ENCODE measurements at places on chromosomes 5 and 9.

DNA sequence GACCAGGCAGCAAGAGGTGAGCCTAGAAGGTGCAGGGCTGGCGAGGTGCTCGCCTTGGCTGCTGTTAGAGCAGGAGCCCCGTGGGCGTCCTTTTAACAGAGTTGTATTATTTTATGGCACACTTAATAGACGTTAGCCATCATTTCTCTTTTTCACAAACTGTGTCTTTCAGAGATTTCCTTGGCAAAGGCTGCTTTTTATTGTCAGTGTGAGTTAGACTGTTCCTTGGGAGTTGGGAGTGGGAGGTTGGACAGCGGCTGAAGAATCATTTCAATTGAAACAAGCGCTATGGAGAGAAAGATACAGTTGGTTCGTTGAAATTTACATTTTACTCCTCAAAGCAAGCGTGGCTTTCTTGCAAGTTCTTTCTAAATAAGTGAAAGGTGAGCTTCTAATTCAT is 133.2 kb downstream of the TRIO start:
- DNase-seq = no peak

DNA sequence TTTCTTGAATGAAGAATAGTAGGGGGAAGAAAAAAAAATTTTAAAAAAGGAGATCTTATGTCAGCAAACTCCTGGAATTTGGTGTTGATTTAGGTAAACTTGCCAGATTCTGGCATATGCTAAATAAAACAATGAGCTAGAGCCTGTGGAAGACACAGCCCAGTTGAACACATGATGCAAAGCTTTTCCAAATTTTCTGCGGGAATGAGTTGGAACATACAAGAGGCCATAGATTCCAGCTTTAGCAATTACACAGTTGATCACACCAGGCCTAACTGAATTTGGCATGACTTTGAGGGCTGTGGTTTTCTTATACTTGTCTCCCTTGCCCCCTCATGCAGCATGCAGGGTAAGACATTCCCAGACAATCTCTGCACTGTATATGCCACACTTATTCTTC is 297.0 kb downstream of the SH3GL2 start:
- DNase-seq = no peak

GRCh38 chr5:73039082-73039481 is 81.3 kb upstream of the TMEM171 start:
- no peak for DNase-seq

- no peak for DNase-seq
These were observed 99.3 kb downstream of the AMBP start for GRCh38 chr9:113978725-113979342.

DNA sequence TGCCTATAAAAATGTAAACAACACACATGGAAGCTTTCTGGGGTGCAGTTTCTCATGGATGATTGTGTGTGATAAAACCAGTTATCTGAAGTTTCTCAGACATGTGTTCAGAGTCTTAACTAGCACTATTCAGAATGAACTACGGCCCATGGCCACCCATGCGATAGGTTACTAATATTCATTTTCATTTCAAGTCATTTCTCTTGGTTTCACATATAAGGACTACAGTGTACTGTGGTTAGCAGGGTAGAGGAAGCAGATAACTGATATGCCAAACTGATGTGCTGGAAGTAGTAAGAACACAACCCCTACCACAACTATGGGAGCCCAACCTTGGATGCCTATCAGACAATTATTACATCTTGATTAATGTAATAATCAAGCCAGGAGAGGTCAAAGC is 372.1 kb downstream of the DTWD2 start:
- no peak for DNase-seq

DNA sequence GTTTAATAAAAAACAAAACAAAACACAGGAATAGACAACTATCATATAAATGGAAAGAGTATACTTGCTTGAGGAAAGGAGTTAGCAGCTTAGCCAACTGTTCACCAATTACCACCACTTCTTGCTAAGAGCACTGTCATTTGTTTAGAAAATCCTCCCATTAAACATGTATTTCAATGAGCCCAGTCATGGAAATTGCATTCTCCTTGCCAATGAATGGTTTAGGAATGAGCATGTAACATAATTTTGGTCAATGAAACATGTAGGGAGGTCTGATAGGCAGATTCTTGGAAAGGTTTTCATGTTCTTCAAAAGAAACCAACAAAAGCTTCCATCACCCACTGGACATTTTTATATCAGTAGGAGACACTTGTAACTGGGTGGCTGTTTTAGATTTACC is 502.8 kb upstream of the PAPPA start:
- no peak for DNase-seq

DNA sequence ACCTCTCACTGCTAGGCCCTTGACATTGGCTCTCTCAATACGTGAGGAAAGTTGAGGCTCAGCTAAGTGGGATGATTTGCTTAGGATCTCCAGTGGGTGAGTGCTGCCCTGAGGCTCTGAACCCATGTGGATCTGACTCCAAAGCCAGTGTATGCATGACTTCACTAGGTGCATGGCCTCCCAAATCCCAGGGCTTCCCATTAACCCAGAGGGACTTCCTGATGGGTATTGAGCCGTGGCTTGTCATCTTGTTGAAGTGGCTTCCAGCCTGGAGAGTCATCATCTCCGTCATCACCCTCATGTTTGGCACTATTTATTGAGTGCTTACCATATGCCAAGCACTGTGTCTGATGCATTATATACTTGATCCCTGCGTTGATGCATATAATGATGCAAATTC is 37.3 kb upstream of the TEX48 start:
- no peak for DNase-seq

DNA sequence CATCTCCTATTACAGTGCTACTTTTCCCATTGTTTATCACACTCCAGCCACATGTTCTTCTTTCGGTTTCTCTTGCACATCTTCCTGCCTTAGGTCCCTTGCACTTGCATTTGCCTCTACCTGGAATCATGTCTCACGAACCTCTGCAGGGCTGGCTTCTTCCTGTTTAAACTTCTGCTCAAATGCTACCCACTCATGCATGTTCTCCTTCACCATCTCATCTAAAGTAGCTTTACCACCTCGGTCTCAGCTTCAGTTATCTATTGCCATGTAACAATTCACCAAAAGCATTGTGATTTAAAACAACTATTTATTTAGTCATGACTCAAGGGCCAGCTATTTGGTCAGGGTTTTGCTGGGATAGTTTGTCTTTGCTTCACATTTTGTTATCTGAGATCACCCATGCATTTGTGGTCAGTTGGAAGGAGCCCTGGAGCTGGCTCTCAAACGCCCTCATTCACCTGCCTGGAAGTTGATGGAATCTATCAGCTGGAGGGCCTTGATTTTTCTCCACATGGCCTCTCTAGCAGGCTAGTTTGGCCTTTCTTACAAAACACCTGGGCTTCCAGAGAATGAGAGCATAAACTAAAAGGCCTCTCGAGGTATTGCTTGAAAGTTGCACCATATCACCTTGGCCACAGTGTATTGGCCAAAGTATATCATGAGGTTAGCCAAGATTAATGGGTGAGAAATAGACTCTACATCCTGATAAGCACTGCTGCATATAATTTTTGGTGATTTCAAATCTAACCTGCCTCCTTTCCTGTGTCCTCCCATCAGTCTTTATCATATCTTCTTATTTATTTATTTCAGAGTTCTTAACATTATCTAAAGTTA is 21.4 kb downstream of the SPINK1 start:
- no peak for DNase-seq

- no peak for DNase-seq
These were observed 284.9 kb upstream of the FBXL7 start for GRCh38 chr5:15215056-15215455.

DNA sequence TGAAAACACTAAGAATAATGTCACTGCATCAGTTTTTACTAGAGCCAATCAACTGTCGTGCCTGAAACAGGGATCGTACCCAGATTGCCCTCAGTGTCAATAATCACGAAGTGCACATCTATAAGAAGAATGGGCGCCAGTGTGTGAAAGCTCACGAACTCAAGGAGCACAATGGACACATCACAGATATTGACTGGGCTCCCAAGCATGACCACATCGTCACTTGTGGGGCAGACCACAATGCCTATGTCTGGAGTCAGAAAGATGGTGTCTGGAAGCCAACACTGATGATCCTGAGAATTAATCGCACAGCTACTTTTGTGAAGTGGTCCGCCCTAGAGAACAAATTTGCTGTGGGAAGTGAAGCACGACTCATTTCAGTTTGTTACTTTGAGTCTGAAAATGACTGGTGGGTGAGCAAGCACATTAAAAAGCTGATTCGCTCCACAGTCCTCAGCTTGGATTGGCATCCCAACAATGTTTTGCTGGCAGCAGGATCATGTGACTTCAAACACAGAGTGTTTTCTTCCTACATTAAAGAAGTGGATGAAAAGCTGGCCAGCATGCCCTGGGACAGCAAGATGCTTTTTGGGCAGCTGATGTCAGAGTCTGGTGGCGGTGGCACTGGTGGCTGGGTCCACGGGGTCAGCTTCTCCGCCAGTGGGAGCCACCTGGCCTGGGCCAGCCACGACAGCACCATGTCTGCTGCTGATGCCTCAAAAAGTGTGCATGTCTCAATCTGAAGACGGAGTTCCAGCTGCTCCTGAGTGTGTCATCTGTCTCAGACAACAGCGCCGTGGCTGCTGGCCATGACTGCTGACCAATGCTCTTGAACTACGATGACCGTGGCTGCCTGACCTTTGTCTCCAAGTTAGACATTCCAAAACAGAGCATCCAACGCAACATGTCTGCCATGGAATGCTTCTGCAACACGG is 32.2 kb downstream of the NSA2 start:
- no peak for DNase-seq

GRCh38 chr5:172939071-172939470 is 20.2 kb upstream of the RPL26L1 start:
- no peak for DNase-seq

DNA sequence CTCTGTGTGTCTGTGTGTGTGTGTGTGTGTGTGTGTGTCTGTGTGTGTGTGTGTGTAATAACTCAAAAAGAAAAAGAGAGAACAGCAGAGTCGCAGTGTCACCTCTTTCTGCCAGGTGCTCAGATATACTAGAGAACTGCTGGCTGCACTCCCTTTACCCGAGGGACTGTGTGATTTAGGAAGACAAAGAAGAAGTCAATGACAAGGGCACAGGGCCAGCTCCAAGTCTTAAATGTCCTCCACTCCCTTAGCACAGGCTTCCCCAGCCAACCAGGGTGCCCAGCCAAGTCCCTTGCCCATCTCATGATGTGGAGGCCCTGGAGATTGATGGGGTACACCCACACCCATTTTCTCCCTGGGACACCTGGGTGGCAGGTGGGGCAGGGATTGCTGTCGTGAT is 8.7 kb downstream of the CCNJL start:
- no peak for DNase-seq

- DNase-seq = no peak
These were observed 364.2 kb downstream of the MAT2B start for GRCh38 chr5:163869581-163869980.

GRCh38 chr5:86679529-86679928 is 61.8 kb downstream of the COX7C start:
- DNase-seq = no peak

DNA sequence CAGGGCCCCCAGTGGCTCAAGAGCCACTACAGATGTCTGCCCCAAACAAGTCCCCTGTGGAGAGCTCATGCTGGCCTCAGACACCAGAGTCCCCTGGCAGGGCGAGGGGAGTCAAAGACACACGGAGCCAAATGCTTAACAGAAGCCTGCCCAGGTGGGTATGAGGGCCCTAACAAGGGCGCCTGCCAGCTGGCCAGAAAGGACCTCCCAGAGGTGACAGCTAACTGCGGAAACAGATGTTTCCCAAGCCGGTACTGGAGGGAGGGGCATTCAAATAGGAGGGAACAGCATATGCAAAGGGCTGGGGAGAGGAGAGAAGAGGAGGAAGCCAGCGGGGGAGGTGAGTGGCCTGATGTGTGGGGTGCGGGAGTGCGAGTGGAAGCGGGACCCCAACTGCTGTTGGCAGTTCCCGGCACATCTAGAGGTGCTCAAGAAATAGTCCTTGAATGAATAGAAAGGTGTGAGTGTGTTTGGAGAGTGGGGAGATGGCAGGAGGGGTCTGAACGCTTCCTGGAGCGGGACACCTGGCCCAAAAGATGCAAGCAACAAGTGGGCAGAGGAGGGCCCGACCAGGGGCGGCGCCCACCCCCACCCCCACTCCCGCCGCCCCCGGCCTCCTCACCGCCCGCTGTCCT is 824 bp downstream of the MXD3 start:
- no peak for DNase-seq

DNA sequence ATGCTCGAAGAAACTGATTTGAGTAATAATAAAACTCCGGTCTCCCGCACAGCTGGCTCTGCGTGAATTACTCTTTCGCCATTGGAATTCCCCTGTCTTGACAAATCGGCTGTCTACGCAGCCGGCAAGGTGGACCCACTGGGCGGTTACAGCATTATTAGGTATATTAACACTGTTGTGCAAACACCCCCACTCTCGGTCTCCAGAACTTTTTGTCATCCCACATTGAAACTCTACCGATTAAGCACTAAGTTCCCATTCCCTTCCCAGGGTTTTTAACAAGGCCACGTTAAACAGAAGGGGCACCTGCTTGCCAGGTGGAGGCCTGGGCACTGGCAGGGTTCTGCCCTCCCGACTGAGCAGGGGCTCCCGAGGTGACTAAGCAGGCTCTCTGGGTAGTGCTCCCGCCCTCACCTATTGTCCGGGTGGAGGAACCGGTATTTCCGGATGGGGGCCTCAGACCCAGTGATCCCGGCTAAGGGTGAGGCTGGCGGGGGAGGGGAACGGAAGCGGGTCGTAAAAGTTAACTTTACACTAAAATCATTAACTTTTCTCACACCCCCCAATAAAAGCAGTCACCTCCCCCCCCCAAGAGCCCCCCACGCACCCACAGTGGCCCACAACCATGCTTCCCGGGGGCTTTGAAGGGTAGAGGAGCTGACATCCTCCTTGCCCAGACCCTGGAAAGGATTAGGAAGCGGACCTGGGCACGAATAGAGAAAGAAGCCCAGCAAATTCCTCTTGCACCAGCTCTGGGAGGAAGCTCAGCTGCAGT is 53.5 kb upstream of the TJP2 start:
- peak; percentile 77 for DNase-seq

- no peak for DNase-seq
These were observed 100.2 kb downstream of the HINT1 start for GRCh38 chr5:131064669-131065371.

DNA sequence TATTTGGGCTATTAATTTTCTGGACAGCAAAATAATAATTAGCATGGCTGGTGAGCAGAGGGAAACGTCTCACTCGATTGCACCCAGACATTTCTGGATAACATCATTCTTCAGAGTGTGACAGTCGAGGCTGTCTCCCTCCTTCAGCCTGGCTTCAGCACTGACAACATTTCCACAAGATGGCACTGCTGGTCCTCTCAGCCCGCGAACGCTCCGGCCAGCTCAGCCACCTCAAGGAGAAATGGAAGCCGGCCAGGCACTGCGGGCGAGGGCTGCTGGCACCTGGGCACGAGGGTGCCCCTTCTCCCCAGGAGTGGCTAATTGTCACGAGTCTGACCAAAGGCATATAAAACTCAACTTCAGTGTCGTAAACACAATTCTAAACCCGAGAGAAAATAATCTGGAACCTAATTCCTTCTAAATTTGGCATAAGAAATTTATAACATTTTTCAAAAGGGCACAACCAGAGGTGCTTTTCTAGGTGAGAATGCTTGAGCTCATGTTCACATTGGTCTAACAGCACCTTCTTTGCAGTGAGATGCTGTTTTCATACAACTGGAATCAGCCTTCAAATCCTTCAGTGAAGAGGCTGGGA is 65.9 kb downstream of the DAP start:
- DNase-seq = no peak

Data from NCI-H1048 (cell line).